ENCODE measurements at places on chromosomes 16 and 17.

DNA sequence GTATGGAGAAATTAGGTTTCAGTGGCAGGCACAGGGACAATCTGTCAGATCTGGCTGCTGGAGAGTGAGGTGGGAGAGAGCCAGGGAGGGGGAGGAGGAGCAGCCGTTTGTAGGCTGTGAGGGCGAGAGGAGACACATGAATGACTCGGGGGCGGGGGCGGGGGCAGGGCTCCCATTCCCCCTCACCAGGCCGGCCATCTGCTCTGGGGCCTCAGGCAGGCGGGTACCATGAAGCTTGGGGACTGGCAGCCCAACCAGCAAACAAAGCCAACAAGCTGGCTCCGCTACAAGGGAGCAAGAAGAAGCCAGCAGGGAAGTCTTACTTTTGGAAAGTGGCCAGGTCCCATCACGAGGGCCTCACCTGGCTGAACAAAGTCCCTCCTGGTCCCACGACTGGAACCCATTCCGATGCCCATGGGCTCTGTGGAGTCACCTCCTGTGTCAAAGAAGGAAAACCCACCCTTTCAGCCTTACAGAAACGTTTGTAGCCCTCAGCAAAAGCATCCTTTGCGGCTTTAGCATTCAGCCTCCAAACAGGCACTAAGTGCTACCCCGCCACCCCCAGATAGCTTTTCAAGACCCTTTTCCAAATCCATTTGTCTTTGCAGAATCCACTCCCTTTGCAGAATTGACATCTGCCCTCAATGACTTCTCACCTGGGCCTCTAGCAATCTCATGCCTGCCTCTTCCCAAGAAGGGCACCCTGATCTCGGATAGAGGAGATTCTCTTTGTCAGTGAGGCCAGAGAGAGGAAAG, 9.2 kb upstream of the SSTR2 start:
- no peak for DNase-seq

DNA sequence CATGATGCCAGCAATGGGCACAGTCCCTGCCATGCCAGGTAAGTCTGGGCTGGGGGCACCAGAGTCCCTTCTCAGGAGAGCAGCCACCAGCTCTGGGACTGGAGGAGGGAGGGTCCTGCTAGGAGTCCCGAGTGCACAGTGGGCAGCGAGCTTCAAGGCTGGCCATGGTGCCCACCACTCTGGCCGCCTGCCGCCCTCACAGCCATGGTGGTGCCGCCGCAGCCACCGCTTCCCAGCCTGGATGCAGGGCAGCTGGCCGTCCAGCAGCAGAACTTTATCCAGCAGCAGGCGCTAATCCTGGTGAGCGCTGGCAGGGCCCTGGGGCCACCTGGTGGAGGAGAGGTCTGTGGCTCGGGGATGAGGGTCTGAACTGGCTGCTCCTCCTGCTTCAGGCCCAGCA, 17.9 kb upstream of the SMIM5 start:
- DNase-seq = no peak

- DNase-seq = no peak
These were observed 596.2 kb downstream of the MAF start for GRCh38 chr16:79004309-79004708.

DNA sequence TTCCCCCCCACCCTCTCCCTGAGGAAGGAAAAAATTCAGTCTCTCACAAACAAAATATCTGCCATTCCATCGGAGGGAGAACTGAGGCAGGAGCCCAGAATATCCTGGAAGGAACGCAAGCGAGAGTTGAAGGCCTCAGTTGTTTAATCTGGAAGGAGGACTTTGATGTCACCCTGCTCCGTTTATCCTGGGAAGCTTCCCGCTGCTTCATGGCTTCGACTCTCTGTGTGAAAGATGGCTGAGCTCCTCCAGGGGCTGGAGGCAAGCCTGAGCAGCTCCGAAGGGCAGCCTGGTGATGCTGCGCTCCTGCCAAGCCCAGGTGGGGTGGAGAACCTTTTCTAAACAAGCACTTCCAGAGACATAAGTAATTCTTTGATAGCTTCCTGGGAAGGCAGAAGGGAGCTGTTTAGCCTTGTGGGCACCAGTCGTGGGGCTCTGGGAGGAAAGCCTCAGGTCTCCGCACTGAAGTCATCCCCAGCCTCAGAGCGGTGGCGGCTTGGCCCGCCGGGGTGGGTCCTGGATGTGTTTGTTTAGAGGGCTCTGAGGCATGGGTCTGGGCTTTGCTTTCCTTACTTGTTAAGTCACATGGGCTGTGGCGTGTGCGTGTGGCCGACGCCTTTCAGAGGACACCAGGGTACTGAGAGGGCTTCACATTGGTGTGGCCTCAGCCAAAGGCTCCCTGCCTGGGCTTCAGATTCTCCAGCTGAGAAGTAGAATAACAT, 7.9 kb downstream of the NKD1 start:
- DNase-seq = no peak

DNA sequence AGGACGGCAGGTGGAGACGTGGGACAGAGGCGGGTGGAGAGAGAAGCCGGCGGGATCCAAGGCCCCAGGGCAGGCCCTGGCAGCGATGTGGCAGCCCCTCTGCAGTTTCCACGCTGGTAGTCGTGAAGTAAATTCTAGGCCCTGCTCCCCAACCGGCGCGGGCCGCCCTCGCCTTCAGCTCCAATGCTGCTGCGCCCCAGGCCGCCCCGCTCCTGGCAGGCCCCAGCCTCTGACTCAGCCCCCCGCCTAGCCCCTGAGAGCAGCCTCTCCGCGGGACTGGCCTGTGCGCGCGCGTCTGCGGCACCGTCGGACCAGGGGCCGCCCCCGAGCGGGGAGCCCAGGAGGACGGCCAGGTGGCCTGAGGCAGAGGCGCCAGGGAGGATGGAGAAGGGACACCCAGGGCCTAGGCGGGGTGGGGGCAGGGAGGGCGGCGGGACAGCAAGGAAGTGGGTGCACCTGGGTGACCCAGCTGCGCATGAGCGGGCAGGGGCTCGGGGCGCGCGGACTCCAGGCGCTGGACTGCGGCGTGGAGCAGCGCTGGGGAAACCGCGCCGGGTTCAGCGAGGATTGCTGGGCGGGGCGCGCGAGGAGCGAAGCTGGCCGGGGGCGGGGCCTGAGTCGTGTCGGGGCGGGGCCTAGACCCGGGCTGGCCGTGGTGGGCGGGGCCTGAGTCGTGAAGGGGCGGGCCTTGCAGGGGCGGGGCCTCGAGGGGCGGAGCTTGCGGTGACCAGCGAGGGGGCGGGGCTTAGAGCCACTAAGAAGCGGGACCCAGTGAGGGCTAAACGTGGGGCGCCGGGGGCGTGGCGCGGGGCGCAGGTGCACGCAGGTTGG, 29.6 kb downstream of the ZNF778 start:
- DNase-seq = peak; percentile 99

- DNase-seq = no peak
These were observed 399.7 kb downstream of the NPIPA8 start for GRCh38 chr16:17936766-17937402.

DNA sequence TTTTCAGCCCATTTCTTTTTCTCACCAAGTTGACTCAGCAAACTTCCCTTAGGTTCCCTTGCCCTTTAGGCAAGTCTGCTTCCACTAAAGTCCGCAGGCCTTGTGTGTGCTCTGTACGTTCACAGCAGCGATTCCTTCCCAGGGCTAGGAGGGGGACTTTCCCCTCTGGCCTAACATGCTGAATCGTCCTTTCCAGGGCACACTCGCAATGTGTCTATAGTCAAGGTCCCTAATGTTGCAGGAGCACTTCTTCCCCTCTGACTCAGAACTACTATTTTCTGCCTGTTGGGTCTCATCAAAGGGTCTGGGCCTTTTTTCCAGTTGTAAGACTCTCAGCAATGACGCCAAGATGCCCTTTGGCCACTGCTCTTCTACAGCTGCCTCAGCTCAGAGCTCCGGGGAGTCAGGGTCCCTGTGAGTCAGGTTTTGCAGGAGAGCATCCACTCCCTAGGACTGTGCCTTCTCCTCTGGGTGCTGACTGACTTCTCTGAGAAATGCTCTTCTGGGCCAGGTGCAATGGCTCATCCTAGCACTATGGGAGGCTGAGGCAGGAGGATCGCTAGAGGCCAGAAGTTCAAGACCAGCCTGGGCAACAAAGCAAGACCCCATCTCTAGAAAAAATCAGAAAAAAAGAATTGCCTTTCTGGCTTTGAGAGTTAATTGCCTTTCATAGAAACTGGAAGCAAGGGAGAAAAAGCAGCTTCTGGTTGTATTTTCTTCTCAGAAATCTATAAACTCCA, 64.4 kb upstream of the TBX2 start:
- no peak for DNase-seq

- peak; percentile 50 for DNase-seq
These were observed at the start of gene ZNF768 for GRCh38 chr16:30526137-30526822. ZNF768 (minus strand) TSS chr16:30526566; CDS start chr16:30526413, 153 bp downstream.

- peak; percentile 93 for DNase-seq
These were observed at the start of gene PCYT2 for GRCh38 chr17:81911277-81911961. PCYT2 (minus strand) TSS chr17:81911399; CDS start chr17:81911355, 44 bp downstream.

DNA sequence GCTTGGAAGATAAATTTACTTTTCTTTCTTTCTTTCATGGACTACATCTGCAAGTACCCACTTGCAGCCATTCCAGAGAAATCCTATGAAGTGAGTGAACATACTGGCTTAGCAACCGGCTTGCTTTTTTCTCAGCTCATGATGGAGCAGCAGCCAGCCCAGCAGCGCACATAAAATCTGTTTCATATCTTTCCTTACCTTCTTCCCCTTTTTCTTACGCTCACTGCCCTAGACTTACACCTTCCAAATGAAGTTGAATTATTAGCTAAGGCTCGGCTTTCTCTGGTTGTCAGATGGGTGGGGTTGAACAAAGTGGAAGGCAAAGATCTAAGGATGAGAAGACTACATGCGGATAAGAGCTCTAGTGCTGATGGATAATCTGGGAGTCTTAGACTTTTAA, 13.9 kb upstream of the ABCA8 start:
- DNase-seq = no peak

DNA sequence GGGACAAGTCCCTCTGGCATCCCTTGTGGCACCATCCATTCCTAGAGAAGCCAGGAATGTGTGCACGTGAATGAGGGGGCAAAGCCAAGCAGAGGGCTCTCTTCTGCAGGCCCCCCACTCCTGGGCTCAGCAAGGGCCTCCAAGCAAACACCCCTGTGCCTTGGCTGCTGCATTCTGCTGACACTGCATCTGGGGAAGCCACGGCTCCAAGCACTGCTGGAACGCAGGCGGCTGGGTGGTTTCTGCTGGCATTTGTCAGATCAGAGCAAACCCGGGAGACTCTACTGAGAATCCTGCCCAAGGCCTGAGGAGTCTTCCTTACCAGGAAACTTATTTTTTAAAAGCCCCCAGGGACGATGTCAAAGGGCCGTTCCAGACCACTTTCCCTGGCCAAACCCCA, 23.3 kb downstream of the ATP6V0D1 start:
- no peak for DNase-seq

DNA sequence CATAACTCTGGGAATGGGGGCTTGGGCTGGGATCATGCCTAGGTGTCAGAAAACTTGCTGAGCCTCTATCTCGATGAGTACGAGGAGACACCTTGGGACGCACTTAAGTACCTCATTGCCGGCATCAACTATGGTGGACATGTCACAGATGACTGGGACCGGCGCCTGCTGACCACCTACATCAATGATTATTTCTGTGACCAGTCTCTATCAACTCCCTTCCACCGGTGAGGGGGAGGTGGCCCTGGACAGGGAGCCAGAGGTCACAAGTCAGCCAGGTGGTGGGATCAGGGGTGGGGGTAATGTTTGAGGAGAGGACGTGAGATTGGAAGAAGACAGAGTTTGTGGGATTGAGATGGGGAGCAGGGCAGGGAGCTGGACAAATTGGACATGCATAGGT, 3.4 kb upstream of the KDM6B start:
- DNase-seq = no peak

Data from stimulated activated CD8-positive, alpha-beta memory T cell treated with anti-CD3 and anti-CD28 coated beads, Interleukin-4, amount 100 ng/mL, for 48 hours (primary cell).